ENCODE measurements at places on chromosomes 12 and 14. TPM values are rescaled to one million over a fixed set of nuclear protein-coding genes. Genes with fewer than 3 reads are reported as not detected.

Gene CCNT1
- total RNA-seq: 12.5 TPM

GRCh38 chr14:99150236-99150635 lies 121.8 kb downstream of the BCL11B start:
- no peak for DNase-seq

DNA sequence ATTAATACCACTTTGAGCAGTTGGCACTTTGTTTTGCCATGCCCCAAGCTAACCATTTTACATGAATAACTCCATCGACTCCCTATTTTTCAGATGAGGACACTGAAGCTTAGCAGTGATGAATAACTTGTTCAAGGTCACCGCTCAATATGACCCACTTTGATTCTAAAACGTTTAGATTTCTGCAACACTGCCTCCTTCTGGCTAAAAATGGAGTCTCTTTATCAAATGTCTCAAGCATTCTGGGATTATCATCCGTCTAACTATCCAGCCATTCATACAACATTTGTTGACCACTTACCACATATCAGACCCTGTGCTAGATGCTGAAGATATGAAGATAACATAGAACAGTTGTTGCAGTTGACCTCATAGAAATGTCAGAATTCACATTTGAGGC lies 298.0 kb downstream of the PPFIA2 start:
- no peak for DNase-seq

DNA sequence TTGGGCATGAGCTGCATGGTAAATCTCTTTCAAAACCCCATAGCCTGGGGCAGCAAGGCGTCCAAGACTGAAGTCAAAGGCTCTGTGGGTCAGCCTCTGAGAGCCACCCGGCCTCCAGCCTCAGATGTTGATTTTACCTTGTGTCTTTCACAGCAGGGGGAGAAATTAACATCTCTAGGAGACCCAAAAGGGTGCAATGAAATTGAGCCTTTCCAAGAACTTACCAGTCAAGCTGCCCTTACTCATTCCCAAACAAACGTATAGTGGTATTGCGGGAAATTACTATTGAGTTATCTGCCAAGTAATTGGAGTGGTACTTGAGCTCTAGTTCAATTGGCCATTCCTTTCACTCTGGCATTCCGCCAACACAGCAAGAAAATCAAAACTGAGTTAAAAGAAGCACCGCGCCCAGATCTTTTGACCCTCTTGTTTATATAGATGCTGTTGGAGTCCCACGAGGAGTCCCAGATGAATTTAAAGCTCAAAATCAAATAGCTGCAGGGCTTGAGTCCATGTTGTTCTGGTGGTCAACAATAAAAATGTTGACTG lies 380.7 kb upstream of the SYT1 start:
- no peak for DNase-seq

DNA sequence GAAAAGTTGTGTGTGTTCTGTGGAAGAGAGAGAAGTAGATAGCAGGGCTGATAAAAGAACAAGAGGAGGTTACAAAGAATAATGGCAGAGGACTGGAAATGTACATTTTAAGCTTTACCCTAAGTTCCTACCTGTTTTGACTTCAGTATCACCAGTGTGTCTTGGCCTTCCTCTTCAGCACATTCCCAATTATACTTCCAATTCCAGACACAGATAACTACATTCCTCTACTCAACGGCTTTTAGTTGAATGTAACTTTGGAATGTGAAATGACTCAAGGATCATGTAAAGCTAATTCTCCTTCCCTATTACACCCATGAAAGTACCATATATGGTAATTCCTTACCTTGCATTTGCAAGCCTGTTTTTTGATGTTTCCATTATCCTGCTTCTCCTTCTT lies 5.0 kb downstream of the MGST1 start:
- no peak for DNase-seq

- DNase-seq: no peak
Measured at GRCh38 chr14:101069228-101069549, 165.7 kb upstream of the RTL1 start.

DNA sequence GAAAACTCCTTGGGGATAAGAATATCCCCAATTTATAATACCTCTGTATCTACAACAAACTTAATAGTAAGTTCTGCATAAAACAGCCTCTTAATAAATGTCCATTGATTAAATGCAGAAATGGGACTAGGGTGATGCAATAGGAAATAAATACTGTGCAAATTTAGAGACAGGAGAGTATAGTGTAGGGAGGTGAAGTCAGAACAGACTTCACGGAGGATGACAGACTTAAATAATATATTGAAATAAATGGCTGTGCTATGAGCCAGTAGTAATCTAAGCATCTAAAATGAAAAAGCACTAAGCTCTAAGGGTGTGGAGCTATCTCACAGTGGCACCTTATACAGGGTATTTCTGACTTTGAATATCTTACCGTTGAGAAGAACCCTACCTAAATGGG lies 265.3 kb downstream of the GRIN2B start:
- no peak for DNase-seq

GRCh38 chr14:68140076-68140741 lies 320.6 kb downstream of the RAD51B start:
- DNase-seq: peak; percentile 69

- DNase-seq: no peak
Measured at GRCh38 chr12:1691123-1692007, 495 bp downstream of the ADIPOR2 start.

GRCh38 chr12:92703786-92704185 lies 997 bp downstream of the PLEKHG7 start:
- no peak for DNase-seq

All from right atrium auricular region (tissue), 2 donors.